ENCODE measurements at places on chromosomes 7 and 10.

- DNase-seq = no peak
Observed at GRCh38 chr10:100307684-100308083, 21.2 kb upstream of the BLOC1S2 start.

DNA sequence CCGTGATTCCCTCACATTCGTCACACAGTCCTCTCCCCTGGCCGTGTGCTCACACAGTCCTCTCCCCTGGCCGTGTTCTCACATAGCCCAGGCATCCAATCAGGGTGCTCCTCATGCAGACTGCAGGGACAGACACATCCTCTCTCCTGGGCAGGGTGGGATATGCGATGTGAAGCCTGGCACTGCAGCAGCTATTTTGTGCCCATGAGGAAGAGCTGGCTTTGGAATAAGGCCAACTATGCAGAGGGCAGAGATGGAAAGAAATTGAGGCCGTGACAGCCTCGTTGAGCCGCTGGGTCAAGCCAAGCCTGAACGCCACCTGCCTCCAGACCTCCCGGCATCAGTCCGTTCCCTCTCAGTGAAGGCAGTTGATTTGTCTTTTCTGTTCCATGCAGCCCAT, 35.8 kb downstream of the FOXL3 start:
- no peak for DNase-seq

DNA sequence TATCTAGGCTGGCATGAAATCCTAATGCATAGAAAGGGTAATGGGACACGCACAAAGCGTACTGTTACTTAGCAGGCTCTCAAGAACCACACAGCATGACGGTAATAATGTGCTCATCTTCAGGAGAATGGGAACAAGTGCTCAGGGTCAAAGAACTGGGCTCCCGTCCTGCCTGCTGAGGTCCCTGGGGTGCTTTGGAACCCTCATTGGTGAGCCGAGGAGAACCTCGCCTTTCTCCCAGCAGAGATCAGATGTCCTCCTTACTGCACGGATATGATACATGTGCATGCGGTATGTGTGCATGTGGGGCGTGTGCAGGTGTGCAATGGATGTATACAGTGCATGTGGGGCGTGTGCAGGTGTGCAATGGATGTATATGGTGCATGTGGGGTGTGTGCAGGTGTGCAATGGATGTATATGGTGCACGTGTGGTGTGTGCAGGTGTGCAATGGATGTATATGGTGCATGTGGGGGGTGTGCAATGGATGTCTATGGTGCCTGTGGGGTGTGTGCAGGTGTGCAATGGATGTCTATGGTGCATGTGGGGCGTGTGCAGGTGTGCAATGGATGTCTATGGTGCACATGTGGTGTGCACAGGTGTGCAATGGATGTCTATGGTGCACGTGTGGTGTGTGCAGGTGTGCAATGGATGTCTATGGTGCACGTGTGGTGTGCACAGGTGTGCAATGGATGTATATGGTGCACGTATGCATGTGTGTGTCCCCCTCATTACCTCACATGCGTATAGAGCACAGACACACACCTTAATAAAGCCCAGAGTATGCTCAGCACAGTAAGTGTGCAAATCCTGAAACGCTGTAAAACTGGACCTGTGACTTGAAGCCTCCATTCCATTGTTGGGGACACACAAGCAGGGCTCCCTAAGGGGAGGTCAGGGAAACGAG, 336.3 kb downstream of the PTPRN2 start:
- DNase-seq = no peak

DNA sequence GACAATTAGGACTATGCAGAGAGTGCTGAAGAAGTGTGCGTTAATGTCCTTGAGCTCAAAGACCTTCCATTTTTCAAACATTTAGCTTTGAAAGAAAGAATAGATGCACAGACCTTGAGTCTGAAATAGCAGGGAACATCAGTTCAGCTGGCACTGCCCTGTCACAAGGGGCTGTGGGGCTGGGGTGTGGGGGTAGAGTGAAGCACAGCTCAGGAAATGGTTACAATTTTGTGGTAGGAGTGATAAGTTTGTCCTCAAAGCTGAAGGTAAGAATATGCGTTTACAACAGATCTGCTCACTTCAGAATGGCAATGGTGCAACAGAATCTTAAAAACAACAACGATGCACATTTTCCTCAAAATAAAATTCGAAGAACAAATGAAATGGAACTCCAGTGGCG, 33.6 kb downstream of the SMKR1 start:
- DNase-seq = no peak

- DNase-seq = no peak
Observed at GRCh38 chr10:132815168-132815857, 29.4 kb upstream of the NKX6-2 start.

GRCh38 chr10:50536617-50537240, 87.0 kb downstream of the SGMS1 start:
- no peak for DNase-seq

- peak; percentile 91 for DNase-seq
Observed at GRCh38 chr7:40008223-40008815, 58.3 kb downstream of the CDK13 start.

DNA sequence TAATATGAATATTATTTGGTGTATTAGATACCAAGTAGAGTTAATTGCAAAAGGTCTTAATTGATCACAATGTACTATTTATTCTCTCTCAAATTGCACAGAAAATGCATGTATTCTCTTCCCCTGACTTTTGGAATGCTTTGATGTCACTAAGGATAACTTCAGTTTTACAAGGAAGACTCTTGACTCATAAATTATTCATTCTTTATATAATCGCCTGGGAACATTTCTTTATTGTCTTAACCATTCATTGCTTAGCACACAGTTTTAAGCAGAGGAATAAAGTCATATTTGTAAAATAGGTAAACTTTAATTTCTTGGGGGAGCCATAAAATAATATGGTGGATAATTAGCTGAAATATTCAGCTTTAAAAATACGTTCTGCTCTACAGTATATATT, 306.0 kb upstream of the TMEM229A start:
- DNase-seq = no peak

- no peak for DNase-seq
Observed at GRCh38 chr7:85823396-85824080, 636.7 kb upstream of the SEMA3D start.

- DNase-seq = no peak
Observed at GRCh38 chr10:11446133-11446532, 165.3 kb downstream of the USP6NL start.

GRCh38 chr10:116646502-116646901, 25.7 kb downstream of the PNLIPRP2 start:
- DNase-seq = no peak

GRCh38 chr10:117425974-117426566, 50.8 kb upstream of the PDZD8 start:
- DNase-seq = no peak

GRCh38 chr7:117145333-117145732, 177.5 kb downstream of the WNT2 start:
- no peak for DNase-seq

DNA sequence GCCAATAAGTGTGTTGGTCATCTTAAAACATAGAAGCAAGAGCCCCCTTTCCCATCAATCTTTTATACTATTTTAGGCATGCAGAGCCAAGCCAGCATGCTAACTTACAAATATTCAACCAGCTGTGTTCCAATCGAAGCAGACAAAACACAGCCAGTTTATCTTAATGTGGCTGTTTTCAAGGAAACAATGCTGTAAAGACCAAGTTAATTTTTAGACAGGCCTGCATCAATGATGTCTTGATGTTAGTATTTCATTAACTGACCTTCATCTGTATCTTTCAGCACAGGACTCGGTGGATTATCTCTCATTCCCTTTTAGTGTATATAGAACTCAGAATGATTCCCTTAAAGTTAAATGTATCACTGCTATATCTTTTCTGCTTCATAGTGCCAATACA, 262.0 kb upstream of the ZWINT start:
- DNase-seq = no peak

DNA sequence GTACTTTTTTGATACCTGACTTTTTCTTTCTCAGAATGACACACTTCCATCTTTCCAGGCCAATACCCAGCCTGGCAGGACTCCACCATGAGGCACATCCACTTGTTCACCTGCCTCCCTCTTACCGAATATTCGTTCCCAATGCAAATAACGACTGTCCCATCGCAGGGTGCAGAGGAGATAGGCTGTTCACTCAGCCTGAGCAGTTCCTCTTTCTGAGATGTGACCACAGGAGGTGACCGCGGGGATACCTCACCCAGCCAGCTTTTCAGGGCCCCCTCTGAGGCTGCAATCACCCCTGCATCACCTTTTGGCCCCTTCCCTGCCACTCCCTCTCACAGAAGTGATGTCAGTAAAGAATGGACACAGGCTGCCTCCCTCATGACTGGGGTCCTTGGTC, 28.3 kb downstream of the PTPRN2 start:
- DNase-seq = no peak

All from fibroblast of the conjunctiva (primary cell).